ENCODE measurements at places on chromosomes 7 and 10.

DNA sequence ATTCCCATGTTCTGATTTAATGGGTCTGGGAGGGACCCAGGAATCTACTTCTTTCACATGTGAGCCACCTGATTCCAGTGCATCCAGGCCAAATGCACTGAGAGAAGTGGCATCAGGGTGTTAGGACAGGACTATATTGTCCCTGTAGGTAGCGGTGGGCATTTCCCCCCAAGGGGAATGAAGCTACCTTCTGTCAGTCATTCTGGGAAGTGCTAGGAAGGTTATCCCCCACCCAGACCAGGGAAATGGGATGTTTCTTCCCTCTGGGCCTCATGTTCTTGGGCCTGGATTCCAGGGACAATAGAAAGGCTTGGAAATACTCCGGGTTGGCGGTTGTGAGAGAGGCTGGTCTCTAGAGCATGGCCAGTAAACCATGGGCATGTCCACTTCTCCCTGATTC is 20.8 kb downstream of the C10orf53 start:
- no peak for DNase-seq

- DNase-seq: no peak
These were observed 518.8 kb downstream of the DNAJB6 start for GRCh38 chr7:157855452-157856213.

GRCh38 chr10:46225597-46225996 is 61.2 kb upstream of the ANTXRL start:
- no peak for DNase-seq

DNA sequence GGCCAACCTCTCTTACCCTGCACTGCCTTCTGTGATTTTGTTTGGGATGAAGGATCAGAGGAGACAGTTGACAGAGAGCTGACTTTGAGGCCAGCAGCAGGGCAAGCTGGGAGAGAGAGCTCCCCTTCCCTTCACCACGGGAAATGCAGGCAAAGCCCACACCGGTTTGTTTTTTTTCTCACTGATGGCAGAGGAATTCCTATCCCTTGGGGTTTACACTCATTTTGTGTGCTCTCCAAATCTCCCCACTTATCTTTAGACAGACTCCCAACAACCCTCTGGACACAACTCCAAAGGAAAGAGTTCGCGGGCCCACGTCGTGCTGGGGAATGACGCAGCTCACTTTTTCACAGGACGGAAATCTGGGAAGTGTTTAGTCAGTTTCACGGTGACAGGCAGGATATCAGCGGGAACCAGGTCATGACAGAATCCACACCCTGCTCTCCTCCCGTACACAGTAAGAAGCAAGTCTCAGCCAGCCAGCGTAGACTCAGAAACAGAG is 68.3 kb upstream of the FAM171A1 start:
- no peak for DNase-seq

DNA sequence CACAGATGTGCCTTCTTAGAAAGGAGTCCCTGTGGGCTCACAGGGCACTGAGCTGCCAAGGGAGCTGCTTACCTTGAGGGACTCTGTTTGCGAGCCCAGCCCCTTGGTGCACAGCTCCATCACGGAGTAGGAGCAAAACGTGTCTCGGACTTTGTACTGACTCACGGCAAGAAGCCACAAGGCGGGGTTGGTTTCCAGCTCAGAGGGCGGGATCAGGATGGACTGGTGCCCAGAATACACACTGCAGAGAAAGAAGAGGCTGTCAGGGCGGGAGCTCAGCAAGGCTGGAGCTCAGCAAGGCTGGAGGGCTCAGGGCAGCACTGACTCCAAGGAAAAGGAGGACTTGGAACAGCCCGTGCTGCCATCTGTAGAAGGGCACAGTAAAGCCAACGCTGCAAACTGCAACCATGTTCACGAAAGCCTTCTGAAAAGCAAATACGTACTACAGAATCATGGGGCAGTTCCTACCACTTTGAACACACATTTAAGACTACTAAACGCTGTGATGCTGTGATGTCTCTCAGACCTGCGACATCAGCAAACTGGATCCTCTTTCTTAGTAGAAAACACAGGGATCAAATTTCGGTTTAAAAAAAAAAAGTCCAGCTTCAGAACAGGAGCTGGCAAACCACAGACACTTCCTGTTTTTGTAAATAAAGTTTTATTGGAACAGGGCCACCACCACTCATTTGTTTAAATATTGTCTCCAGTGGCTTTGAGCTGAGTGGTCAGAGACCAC is 194.3 kb downstream of the ZMYND11 start:
- DNase-seq: no peak

DNA sequence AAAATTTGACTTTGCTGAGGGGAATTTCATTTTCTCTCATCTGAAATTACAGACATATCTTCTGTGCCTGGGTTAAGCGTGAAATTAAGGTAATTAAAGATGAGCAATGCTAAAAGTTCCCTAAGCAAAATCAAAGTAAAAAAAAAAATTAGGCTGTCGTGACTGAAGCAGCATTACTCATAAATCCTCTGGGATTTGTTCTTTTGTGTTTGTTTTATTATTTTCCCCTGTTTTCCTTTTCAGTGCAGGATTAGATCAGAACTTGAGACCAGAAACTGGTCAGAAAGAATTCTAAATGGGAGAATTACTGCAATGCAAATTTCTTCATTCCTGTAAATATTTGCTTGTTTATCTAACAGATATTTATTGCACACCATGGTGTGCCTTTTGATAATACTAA is 141.4 kb upstream of the BET1 start:
- DNase-seq: no peak
